ENCODE measurements at places on chromosomes 5 and 9. TPM values are rescaled to one million over a fixed set of nuclear protein-coding genes. Genes with fewer than 3 reads are reported as not detected.

DNA sequence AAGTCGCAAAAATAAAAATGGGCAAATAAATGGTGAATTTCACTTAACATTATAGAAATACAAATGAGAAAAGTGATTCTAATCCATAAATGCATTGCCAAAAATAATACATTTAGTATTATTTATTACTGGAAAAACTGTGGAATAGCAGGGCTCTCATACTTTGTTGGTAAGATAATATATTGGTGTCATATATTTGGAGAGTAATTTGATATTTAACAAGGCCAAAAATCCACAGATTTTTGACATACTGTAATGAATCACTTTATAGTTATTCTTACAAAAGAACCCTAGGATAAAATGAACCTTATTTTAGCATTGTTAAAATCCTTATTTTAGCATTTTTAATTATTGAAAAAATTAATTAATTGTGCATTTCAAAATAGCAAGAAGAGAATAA, 397.2 kb upstream of the DAB2 start:
- H3K4me1 ChIP-seq, result no peaks in the 10 kb centered on the region
- no peak overlapping the region for H3K4me3 ChIP-seq
- DNase-seq, result no peak
- H3K36me3 ChIP-seq, result no peaks in the 10 kb centered on the region
- no peaks in the 10 kb centered on the region for H3K27me3 ChIP-seq
- H3K27ac ChIP-seq, result no peak overlapping the region

DNA sequence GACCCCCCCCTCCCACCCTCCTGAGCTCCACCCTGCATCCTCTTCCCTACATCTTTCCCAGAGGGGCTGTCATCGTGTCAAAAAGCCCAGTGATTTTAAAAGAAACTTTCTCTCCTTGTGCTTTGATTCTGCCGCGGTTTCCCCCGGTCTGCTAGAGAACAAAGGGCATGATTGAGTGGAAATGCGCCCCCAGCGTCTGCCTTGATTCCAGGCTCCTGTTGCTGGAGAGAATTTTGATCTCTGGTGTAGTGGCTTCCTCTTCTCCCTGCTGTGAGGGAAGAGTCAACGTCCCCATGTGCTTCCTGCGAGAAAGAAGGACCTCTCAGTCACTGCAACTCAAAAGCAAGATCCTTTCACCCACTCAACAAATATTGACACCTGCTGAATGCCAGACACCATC, 61.9 kb upstream of the RAPGEF1 start:
- no peak for DNase-seq
- H3K4me1 ChIP-seq, result no peaks in the 10 kb centered on the region
- H3K4me3 ChIP-seq, result no peak overlapping the region

GRCh38 chr5:84162695-84163094, 222.0 kb downstream of the EDIL3 start:
- no peak overlapping the region for H3K4me3 ChIP-seq
- no peak for DNase-seq
- H3K36me3 ChIP-seq, result no peaks in the 10 kb centered on the region
- no peaks in the 10 kb centered on the region for H3K27me3 ChIP-seq

DNA sequence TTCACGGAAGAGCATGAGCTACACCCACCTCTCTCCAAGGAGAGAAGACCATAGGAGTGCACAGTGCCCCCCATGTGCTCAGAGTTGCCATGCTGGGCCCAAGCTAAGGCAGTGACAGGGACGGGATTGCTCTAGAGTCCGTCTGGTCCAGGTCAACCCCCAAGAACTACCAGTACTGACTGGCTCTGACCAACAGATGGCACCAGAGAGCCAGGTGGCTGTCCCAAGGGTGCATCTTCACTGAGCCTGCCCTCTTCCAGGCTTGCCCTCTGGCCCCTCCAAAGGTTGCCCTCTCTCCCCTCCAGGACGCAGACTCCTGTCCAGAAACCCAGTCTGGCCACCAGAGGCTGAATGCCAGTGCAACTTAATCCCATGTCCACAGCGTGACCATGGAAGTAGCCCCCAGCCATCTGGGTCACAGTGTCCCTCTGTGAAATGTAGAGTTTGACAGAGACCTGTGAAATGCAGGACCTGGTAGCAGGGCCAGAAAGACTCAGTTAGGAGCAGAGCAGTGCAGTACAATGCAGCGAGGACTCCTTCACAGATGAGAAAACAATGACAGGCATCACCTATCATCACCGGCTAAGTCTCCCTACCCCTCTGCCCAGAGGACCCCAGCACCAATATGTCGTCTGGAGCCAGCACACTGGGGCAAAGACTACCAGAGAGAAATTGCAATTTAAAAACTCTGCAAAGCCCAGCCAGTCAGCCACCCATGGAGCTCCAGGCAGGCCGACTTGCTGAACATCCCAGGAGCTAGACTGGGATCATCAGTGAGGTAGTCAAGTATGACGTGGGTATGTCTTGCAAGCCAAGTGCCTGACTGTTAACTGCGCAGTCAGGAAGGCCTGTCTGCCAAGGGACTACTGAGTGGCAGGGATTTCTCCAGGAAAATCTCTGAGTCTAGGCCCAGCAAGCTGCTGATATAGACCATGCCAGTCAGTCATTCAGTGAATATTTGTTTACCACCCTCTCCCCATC, 7.7 kb upstream of the SKP1 start:
- H3K4me1 ChIP-seq, result no peaks in the 10 kb centered on the region
- H3K4me3 ChIP-seq, result no peak overlapping the region
- peaks cover 2% of the 10 kb centered on the region for H3K27me3 ChIP-seq
- H3K36me3 ChIP-seq, result no peaks in the 10 kb centered on the region

DNA sequence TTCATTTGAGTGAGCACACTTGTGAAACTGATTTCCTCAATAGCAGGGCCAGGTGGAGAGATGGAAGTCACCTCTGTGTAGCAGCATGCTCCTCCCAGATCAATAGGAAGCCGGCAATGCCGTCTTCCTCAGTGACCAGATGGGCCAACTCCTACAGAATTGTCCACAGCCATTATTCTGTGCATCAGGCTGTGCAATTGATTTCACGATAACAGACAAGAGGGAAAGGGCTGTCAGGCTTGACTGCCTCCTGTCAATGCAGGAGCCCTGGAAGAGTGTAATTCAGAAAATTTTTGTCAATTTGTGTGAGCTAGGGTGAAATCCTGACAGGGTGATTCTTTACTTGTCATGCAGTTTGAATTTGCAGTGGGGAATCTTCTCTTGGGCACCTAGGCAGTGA, 838.4 kb upstream of the NUDT12 start:
- H3K36me3 ChIP-seq, result no peaks in the 10 kb centered on the region
- no peak overlapping the region for H3K4me3 ChIP-seq
- no peaks in the 10 kb centered on the region for H3K4me1 ChIP-seq
- H3K27ac ChIP-seq, result no peak overlapping the region

- no peaks in the 10 kb centered on the region for H3K27me3 ChIP-seq
- H3K36me3 ChIP-seq, result no peaks in the 10 kb centered on the region
- H3K4me1 ChIP-seq, result no peaks in the 10 kb centered on the region
- no peak overlapping the region for H3K4me3 ChIP-seq
- no peak overlapping the region for H3K27ac ChIP-seq
Measured at GRCh38 chr5:29779141-29779540, 1414.3 kb upstream of the CDH6 start.

- no peaks in the 10 kb centered on the region for H3K27me3 ChIP-seq
- no peak for DNase-seq
- no peaks in the 10 kb centered on the region for H3K4me1 ChIP-seq
- H3K36me3 ChIP-seq, result no peaks in the 10 kb centered on the region
Measured at GRCh38 chr5:5383461-5383860, 39.0 kb upstream of the ICE1 start.

DNA sequence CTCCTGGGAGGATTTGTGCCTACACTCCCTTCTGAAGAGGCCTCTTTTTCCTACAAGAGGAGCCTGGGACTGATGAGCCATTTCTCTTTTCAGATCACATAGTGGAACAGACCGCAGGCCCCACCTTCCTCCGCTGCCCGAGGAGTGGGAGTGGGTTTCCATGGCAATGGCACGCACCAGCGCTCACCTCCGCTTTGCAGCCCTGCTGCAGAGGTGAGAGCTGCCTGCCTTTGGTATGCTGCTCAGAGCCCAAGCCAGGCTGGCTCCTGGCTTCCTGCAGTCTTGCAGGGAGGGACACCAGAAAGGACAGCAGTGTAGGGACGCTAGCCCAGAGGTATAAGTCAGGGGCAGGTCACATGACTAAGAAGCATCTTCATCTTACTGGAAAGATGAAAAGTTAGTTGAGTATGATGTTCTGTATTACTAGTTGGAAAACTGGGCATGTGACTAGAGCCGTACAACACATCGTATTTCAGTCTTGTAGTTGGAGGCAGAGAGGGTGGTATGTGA, 12.4 kb downstream of the PTTG1 start:
- no peak for DNase-seq
- peaks cover 7% of the 10 kb centered on the region for H3K36me3 ChIP-seq
- no peak overlapping the region for H3K4me3 ChIP-seq
- peaks cover 12% of the 10 kb centered on the region for H3K4me1 ChIP-seq

DNA sequence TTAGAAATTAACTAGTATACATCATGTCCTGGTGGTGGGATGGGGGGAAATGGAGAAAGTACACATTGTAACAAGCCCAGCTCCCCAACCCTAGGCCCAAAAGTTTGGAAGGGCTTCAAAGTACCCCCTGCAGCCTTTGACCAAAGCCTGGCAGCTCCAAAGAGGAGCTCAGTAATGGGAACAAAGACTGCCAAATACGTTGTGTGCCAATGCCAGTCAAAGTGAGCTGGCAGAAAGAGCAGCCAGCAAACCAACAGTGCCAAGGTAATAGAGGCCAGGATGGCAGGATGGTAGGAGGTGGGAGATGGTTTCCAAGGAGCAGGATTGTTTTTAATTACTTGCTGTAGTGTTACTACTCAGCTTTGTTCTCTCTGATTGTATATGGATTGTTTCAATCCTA, 248.3 kb downstream of the COX7C start:
- peaks cover 2% of the 10 kb centered on the region for H3K27me3 ChIP-seq
- no peak overlapping the region for H3K4me3 ChIP-seq
- no peak overlapping the region for H3K27ac ChIP-seq
- DNase-seq, result no peak
- no peaks in the 10 kb centered on the region for H3K4me1 ChIP-seq
- no peaks in the 10 kb centered on the region for H3K36me3 ChIP-seq

DNA sequence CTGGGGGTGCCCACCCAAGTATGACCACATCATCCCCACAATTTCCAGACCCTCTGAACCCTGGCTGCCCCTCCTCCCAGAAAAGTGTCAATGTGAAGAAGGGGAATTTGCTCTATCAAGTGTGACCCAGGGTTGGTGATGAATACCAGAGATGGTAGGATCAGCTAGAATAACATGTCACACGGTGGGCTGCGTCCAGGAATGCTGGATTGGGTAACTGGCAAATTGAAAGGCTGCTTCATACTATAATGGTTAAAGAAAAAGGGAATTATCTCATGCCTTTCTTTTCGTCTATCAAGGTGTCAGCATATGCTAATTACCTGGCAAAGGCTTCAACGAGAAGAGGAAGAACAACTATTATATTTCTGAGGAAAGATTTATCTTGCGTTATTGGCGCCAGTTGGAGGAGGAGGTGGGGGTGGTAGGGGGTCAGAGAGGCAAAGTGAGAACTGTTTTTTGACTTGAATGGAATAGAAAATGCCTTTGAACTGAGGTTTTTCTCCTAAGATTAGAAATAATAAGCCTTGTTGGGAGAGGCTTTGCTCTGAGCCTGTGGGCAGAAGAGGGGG, 27.8 kb upstream of the ARAP3 start:
- no peak for DNase-seq
- peaks cover 11% of the 10 kb centered on the region for H3K27me3 ChIP-seq
- H3K36me3 ChIP-seq, result no peaks in the 10 kb centered on the region
- H3K4me1 ChIP-seq, result no peaks in the 10 kb centered on the region
- no peak overlapping the region for H3K27ac ChIP-seq
- H3K4me3 ChIP-seq, result no peak overlapping the region

- no peak overlapping the region for H3K4me3 ChIP-seq
- H3K27me3 ChIP-seq, result no peaks in the 10 kb centered on the region
- no peak for DNase-seq
- H3K4me1 ChIP-seq, result no peaks in the 10 kb centered on the region
- H3K36me3 ChIP-seq, result no peaks in the 10 kb centered on the region
- H3K27ac ChIP-seq, result no peak overlapping the region
Measured at GRCh38 chr9:22514871-22515270, 68.2 kb downstream of the DMRTA1 start.

- H3K27me3 ChIP-seq, result no peaks in the 10 kb centered on the region
- H3K36me3 ChIP-seq, result peaks cover 29% of the 10 kb centered on the region
- H3K27ac ChIP-seq, result no peak overlapping the region
- H3K4me3 ChIP-seq, result peak overlapping the region; percentile 92
- H3K4me1 ChIP-seq, result peaks cover 59% of the 10 kb centered on the region
Measured at GRCh38 chr9:35651956-35652828, 1.5 kb upstream of the SIT1 start.

GRCh38 chr9:128636024-128636390, 20.6 kb downstream of the DYNC2I2 start:
- no peak overlapping the region for H3K27ac ChIP-seq
- DNase-seq, result no peak
- H3K4me1 ChIP-seq, result no peaks in the 10 kb centered on the region
- no peaks in the 10 kb centered on the region for H3K27me3 ChIP-seq

- peaks cover 11% of the 10 kb centered on the region for H3K36me3 ChIP-seq
- no peak for DNase-seq
- peaks cover 1% of the 10 kb centered on the region for H3K4me1 ChIP-seq
Measured at GRCh38 chr5:100562821-100563220, 27.6 kb downstream of the FAM174A start.

DNA sequence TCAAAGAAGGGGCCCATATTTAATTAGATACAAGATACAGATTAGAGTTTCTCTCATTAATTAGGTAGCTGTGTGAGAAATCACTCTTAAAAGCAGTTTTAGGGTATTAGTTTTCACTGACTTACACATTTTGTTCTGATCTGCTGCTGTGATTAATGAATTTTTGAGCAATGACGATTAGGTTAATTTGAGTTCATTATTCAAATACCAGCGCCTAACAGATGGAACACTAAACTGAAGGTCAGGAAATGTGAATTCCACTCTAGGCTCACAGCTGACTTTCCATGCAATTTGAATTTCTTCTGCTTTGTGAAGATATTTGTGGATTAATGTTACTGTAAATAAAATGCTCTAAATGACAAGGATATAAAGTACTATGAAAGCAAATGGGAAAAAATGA, 380.6 kb downstream of the ADGRV1 start:
- H3K4me1 ChIP-seq, result peaks cover 8% of the 10 kb centered on the region
- no peaks in the 10 kb centered on the region for H3K36me3 ChIP-seq
- no peak overlapping the region for H3K27ac ChIP-seq

DNA sequence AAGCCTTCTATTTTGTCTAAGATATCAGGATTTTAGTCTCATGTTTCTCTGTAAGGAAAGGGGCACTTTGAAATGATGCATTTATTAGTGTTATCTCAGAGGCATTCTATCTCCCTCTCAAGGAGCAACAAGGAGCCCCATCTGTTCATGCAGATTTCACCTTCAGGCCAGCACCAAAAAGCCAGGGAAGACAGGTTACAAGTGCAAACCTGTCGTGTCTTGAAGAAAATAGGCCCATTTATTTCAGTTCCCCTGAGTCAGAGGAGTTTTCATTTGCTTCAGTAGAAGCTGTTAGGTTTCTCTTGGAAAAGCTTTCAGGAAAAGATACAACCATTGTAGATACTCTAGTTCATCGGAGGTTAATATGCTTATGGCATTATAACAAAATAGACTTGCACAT, 97.2 kb downstream of the SPOCK1 start:
- DNase-seq, result no peak
- H3K4me3 ChIP-seq, result no peak overlapping the region
- no peaks in the 10 kb centered on the region for H3K4me1 ChIP-seq

- no peaks in the 10 kb centered on the region for H3K36me3 ChIP-seq
- peak overlapping the region; percentile 41 for H3K27ac ChIP-seq
- H3K27me3 ChIP-seq, result no peaks in the 10 kb centered on the region
- no peak for DNase-seq
Measured at GRCh38 chr5:8848997-8849594, 696.8 kb downstream of the SEMA5A start.

The GPR151 gene
- total RNA-seq, result not detected

The IFNA13 gene
- total RNA-seq, result not detected

The WDR38 gene
- total RNA-seq, result not detected

The FGFR4 gene
- total RNA-seq, result 1.8 TPM

The AHRR gene
- total RNA-seq, result 28.3 TPM

The SLC6A3 gene
- total RNA-seq, result not detected

The SUSD3 gene
- 81.1 TPM for total RNA-seq

Measured in activated CD4-positive, alpha-beta T cell treated with anti-CD3 and anti-CD28 coated beads, Interleukin-2, amount 10 ng/mL, durations not matched to agents 7 days and 5 days (primary cell).